ENCODE measurements at places on chromosomes 12 and 14. TPM values are rescaled to one million over a fixed set of nuclear protein-coding genes. Genes with fewer than 3 reads are reported as not detected.

RPL10L gene
- not detected for total RNA-seq

ASIC1 gene
- 0.88 TPM for total RNA-seq

SDR9C7 gene
- not detected for total RNA-seq

C12orf43 gene
- 9.4 TPM for total RNA-seq

TOMM20L gene
- total RNA-seq: not detected

HSPA2 gene
- 33.1 TPM for total RNA-seq

CISTR gene
- total RNA-seq: not detected

ELK3 gene
- 13.9 TPM for total RNA-seq

FAM186B gene
- total RNA-seq: 0.96 TPM

DNA sequence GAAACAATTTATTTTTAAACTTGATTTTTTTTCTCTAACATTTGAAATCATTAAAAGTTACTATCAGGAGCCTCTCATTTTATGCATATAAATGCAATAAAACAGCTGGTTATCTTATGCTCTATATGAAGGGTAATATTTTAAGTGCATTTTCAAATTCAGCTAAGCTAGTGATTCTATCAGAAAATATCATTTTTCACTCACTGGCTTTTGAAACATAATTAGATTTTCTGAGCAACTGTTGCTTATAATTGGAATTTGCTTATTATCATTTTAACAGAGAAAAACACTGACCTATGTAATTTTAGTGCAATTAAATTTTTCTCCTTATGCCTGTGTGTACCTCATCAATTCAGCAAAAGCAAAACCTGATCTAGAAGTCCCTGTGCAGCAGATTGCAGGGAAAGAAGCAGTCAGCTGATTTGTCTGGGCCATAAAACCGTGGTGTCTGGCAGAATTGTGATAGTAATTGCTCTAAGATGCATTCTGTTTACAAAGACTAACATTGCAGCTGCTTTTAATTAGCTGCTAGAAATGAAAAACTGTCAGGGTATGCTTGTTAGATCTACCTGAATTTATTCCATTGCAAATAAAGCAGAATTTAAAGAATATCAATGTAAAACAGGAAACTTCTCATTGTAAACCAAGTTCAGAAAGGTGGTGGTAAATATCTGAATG is 75.0 kb downstream of the BICD1 start:
- no peak overlapping the region for H3K4me3 ChIP-seq
- no peak for DNase-seq
- H3K36me3 ChIP-seq: no peaks in the 10 kb centered on the region
- no peaks in the 10 kb centered on the region for H3K27me3 ChIP-seq
- H3K27ac ChIP-seq: no peak overlapping the region

- H3K4me1 ChIP-seq: no peaks in the 10 kb centered on the region
- H3K4me3 ChIP-seq: no peak overlapping the region
- H3K27ac ChIP-seq: no peak overlapping the region
- DNase-seq: no peak
- H3K27me3 ChIP-seq: no peaks in the 10 kb centered on the region
Observed at GRCh38 chr12:7705846-7706245, 5.4 kb upstream of the DPPA3 start.

- peak overlapping the region; percentile 10 for H3K27ac ChIP-seq
- H3K36me3 ChIP-seq: no peaks in the 10 kb centered on the region
- H3K4me1 ChIP-seq: peaks cover 10% of the 10 kb centered on the region
- no peak for DNase-seq
Observed at GRCh38 chr12:124361074-124361970, 66.4 kb downstream of the RFLNA start.

- H3K4me3 ChIP-seq: no peak overlapping the region
- no peak overlapping the region for H3K27ac ChIP-seq
- no peaks in the 10 kb centered on the region for H3K27me3 ChIP-seq
- H3K36me3 ChIP-seq: no peaks in the 10 kb centered on the region
Observed at GRCh38 chr14:53786045-53786444, 170.6 kb downstream of the BMP4 start.

DNA sequence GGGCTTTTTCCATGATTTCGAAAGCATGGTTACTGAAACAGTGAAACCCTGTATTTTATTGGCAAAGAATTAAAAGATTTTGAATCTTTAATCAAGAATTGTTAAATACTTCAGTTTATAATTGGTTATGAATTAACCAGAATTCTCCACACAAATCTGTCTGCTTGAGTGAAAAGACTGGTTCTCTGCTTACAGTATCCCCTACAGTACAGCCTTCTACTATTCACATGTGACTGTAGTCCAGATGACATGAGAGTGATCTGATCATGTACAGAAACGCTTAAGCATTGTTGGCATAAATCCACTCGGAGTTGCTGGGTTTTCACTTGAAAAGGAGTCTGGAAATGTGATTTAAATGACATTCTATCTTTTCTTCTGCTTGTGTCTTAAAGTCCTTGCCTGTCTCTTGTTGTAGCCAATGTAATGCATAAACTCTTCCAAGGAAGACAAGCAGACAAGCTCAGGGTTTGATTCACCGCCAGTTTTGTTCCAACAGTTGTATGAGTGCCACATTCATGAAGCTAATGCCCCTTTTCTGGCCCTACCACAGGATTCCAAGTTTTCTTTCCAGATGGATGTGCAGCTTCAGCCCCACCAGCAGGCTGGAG is 222.0 kb upstream of the LRIG3 start:
- H3K36me3 ChIP-seq: no peaks in the 10 kb centered on the region
- H3K27ac ChIP-seq: no peak overlapping the region
- H3K4me3 ChIP-seq: no peak overlapping the region
- DNase-seq: no peak

DNA sequence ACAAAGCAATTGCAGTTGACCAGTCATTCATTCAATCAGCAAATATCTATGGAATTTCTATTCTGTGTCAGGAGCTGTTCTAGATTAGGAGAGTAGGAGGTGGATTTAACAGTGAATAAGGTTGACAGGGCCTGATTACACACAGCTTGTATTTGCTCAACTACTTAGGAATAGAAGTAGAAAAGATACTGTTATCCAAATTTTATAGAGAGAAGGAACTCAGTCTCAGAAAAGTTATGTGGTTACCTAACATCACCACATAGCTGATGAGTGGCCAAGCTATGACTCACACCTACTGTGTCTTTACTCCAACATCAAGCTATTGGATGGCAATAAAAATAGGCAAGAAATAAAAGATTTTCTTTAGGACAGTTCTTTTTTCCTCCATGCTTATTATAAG is 374.8 kb downstream of the RMST start:
- no peak overlapping the region for H3K27ac ChIP-seq
- no peak overlapping the region for H3K4me3 ChIP-seq
- no peaks in the 10 kb centered on the region for H3K27me3 ChIP-seq
- H3K36me3 ChIP-seq: no peaks in the 10 kb centered on the region
- no peak for DNase-seq

GRCh38 chr12:66367015-66367667 is 64.8 kb downstream of the HELB start:
- DNase-seq: no peak
- no peak overlapping the region for H3K4me3 ChIP-seq
- H3K4me1 ChIP-seq: no peaks in the 10 kb centered on the region
- no peaks in the 10 kb centered on the region for H3K36me3 ChIP-seq
- H3K27ac ChIP-seq: no peak overlapping the region

DNA sequence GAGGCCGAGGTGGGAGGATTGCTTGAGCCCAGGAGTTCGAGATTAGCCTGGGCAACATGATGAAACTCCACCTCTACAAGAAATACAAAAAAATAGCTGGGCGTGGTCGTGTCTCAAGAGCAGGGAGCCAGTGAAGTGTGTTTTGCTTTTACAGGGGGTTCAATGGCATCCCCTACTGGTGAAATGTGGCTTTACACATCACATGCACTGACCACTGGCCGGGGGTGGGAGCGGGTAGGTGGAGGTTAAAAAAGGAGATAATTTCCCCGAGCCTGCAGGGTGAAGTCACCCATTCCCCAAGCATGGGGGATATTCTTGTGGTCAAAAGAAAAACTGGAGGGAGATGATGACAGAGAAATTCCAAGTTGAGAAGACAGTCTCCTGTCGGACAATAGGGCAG is 63.6 kb upstream of the PWP1 start:
- no peak overlapping the region for H3K4me3 ChIP-seq
- no peak for DNase-seq
- no peaks in the 10 kb centered on the region for H3K36me3 ChIP-seq
- no peaks in the 10 kb centered on the region for H3K4me1 ChIP-seq
- H3K27ac ChIP-seq: no peak overlapping the region
